ENCODE measurements at places on chromosomes 1 and 21.

DNA sequence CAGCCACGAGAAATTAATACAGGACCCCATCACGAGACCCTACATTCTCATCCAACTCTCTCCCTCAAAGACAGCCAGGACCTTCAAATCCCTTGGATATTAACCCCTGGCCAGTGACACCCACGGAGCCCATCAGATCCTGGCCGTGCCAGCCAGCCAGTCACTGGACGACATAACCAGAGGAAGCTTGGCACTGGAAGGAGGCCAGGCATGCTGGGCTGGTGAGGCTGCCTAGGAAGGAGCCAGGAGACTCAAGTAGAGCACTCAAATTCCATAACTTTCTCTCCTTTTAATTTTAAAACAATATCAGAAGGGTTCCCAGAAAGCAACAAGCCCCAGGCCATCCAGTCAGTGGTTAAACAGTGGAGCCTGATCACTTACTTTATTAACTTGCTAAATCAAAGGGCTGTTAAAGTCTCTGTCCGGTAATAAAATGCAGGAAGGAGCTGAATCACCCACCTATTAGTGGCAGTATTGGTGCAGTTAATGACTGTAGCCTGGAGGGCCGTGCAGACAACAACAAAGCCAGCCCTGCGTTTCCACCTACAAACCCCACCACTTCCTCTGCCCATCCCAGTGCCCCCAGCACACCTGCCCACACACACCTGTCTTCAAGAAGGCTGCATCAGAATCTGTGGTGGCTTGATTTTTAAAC is 78.0 kb downstream of the HIVEP3 start:
- no peak for DNase-seq

DNA sequence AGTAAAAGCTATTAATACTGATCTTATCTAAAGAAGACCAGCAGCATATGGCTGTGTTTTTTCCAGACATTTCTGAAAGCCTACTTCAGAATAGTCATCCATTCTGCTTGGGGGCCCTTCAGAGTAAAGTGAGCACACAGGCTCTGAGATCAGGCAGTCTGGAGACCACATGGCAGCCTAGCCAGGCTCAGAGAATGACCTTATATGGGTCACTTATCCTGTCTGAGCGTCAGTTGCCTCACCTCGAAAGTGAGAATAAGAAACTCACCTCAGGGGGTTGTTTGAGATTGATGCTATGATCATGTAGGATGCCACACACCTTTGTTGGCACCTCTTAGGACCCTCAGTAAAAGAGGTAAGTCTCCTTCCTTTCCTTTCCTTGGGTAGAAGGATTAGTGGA is 270.4 kb downstream of the GRIK1 start:
- no peak for DNase-seq

DNA sequence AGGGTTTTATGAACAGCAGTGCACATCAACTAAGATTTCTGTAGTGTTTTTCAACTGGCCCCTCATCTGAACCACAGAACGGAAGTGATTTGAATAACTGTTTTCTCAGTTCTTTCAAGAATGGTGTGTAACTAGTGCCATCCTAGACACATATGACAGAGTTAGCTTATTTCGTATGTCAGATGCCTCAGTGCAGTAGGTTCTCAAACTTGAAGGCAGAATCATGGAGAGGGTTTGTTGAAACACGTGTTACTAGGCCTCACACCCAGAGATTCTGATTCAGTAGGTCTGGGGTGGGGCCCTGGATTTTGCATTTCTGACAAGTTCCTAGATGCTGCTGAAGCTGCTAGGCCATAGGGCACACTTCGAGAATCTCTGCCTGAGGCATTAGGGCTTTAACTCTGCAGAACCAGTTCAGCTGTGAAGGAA is 49.0 kb downstream of the SCCPDH start:
- DNase-seq = no peak

- DNase-seq = peak; percentile 38
Observed at GRCh38 chr1:233229288-233229687, 66.2 kb downstream of the PCNX2 start.

DNA sequence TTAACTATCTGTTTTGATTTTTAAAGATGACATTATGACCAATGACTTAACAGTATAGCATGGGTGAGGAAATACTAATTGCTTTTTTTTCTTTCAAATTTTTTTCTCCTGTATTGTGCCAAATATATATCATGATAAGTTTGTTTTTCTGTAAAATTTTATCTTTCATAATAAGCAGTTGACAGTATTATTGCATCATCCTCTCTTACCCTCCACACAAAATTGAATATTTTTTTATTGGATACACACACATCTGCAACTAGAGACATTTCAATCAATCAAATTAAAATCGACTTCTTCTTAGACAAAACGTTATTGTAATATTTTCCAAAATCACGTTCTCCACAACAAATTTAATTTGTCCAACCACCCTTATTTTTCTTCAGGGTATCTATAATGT is 330.4 kb upstream of the BRINP3 start:
- no peak for DNase-seq

DNA sequence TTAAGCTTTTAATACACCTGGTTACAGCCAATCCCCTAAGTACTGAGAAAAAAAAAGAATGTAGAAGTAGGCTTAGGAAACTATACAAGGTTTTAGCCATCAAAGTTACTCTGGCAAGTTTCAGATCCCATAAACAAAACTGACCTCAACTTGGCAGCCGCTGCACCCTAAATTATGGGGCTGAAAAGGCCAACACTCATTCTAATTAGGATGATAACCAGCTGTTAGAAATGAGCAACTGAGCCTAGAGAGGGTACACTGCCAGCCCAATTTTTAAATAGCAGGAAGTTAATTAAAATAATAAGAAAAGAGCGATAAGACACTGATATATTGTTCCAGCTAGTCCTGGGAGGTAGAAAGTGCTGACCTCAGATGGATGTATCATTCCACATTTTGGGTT is 105.7 kb upstream of the VAV3 start:
- no peak for DNase-seq

DNA sequence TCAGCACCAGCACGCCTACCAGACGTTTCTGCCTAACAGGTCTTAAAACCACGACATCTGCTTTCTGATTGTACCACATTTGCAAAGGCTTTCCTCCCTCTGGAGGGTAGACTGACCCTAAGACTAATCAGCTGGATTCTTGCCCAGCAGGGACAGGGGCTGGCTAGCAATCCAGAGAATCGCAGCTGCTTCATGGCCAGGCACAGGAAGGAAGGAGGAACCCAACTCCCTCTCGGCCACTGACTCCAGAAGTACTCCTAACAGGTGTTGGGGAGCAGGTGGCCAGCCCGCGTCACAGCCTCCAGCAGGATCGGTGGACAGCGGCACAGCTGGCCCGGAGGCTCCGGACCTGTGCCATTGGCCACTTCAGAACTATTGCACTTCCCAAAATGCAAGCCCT is 180.8 kb downstream of the NPHP4 start:
- DNase-seq = no peak

- DNase-seq = no peak
Observed at GRCh38 chr1:207883660-207884250, 27.2 kb downstream of the CD34 start.

DNA sequence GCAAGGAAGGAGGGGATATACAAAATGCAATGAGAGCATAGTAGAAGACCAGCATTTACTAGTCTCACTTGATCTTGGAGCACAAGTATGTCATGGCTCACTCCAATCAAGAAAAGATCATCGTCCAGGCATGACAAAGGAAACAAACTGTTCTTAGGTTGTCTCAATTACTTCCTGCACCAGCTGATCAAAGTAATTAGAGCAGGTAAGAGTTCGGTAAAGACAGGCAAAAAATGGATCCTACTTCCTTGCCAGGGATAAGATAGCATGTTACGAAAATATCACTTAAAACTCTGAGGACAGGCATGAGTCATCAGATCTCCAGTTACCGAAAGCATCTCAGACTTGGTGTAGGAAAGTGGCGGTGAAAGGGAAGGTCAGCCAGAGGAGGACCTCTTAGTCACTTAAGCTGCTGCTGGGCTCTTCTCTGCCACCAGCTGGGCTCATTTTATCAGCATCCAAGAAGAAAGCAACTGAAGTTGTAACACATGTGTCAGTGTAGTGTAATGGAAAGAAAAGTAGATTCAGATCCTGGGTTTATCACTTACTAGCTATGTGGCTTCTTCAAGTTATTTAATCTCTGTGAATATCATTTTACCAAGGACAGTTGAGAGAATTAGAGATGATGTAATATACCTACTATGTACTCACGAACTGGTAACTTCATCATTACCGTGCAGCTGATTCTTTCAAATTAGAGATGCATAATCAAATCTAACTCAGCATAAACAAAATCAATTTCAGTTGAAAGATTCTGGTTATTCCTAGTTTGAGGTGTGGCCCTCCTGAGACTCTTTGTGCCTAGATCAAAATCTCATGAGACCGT is 46.8 kb downstream of the XCL1 start:
- DNase-seq = peak; percentile 45

GRCh38 chr1:116851846-116852245 is 57.9 kb upstream of the PTGFRN start:
- no peak for DNase-seq

DNA sequence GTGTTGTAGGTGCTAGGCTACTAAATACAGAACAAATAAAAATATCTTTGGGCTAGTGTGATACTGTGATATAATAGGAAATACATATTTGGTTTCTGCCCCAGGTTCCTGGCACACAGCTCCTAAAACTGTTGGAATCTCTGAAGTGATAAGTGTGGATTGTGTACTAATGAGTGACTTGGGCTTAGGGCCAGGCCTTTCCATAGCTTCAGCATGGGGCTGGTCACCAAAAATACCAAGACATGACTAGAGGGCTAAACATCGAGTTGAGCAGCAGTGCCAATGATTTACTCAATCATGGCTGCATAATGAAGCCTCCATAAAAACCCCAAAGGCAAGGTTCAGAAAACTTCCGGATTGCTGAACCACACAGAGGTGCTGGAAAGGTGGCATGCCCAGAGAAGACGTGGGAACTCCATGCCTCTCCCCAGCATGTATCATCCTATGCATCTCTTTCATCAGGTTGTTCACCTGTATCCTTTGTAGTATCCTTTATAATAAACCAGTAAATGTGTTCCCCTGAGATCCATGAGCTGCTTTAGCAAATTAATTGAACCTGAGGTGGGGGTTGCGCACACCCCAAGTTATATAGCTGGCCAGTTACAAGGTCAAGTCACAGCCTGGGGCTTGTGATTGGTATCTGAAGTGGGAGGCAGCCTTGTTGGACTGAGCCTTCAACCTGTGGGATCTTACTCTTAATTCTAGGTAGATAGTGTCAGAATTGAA is 51.6 kb downstream of the ZMYM4 start:
- no peak for DNase-seq

DNA sequence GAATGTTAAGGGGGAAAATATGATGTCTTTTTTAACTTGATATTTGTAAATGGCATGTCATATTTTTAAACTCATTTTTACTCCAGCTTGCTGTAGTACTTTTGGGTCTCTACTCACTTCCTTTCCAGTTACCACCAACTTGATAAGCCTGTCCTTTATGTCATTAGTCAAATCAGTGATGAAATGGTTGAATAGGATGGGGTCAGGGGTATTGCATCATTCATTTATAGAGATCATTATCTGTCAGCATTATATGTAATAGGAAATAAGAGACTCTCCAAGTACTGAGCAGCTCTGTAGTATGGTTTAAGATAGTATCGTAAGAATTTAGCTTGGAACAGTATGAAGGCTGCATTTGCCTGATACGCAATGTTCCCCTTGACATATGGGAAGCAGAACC is 227.3 kb downstream of the BRINP3 start:
- DNase-seq = no peak

DNA sequence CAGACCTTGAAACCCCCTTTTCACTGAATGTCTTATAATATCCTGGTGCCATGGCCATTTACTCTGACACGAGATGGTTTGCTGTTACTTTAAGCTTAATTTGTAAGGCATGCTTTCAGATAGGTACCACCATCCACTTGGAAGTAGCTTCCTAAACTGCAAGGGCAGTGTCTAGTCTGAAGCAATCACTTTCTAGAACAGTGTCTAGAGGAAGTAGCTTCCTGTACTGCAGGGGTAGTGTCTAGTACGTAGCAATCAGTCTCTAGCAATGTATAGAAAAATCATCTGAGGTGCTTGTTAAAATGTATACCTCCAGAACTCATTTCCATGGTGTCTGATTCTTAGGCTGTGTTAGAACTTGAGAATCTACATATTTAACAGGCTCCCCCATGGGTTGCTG is 42.5 kb downstream of the ZBTB40 start:
- DNase-seq = no peak

DNA sequence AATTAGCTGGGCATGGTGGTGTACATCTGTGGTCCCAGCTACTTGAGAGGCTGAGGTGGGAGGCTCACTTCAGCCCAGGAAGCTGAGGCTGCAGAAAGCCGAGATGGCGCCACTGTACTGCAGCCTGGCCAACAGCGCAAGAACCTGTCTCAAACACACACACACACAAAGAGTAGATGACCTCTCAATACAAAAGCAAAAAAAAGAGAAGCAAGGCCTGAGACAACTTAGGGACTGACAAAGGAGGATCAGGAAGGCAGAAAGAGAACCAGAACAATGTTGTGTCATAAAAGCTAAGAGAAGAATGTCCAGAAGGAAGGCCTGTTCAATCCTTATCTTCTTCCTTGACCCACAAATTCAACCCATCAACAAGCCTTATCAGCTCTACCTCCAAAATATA is 18.5 kb downstream of the WASF2 start:
- DNase-seq = no peak

GRCh38 chr1:45393718-45394302 is 53.6 kb upstream of the MUTYH start:
- peak; percentile 4 for DNase-seq

- DNase-seq = no peak
Observed at GRCh38 chr1:1599030-1599934, 653 bp downstream of the FNDC10 start.

DNA sequence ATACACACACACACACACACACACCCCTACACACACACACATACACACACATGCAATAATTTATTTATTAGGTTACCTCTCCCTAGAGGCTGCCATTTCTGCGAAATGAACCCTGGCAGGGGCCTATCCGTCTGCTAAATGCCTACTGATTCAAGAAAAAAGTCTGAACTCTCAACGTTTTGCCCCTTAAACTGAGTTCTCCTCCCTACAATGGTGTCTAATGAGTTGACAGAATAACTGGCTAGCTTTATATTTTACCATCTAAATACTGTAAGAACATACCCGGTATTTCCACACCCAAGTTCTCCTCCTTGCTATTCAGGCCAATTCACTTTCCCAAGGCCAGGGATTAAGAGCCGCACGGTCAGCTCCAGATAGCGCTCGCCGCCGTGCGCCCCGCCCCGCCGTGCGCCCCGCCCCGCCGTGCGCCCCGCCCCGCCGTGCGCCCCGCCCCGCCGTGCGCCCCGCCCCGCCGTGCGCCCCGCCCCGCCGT is 339 bp upstream of the RNPC3 start:
- DNase-seq = no peak

DNA sequence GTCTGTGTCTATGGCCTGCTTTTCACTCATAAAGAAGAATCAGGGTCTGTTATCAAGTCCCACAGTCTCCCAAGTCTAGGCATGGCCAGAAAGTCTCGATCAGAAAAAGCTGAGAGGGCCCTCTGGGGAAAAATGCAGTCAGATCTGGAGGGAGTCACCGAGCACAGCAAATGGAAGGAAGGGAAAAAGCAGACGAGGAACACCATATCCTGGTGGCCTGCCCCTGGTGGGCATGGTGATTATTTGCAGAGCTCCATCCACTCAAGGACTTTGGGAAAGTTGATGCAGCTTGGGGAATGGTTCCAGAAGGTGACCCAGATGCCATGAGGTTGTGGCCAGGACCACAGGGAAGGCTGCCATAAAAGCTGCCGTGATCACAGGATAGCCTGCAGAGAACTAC is 189.1 kb downstream of the CLIC6 start:
- DNase-seq = no peak

Data from HS-5 (cell line).